ENCODE measurements at places on chromosomes 1 and 21.

DNA sequence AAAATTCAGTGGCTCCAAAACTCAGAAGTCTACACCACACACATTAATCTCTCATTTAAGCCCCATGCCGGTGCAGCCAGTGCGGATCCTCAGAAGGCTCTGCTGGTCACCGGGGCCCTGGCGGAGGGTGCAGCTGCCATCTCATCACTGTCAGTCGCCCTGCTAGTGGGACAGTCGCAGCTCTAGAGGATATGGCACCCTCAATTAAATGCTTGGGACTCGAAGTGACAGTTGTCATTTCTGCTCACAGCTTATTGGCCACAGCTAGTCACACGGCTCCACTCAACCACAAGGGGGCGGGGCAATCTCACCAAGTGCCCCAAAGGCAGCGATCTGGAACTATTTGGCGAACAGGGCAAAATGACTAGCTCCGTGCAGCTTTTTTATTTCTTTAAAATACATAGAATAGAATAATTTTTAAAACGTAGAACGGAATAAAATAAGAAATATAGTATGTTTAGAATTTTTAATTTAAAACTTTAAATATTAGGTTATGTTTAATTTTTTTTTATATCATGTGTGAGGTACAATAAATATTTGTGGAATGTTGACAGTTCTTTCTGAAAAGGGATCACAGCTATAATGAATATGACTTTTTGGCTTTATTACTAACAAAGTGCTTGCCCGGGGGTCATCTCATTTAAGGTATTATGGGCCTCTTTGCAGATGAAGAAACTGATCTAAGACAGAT, 8.0 kb upstream of the MAN1C1 start:
- DNase-seq = peak; percentile 37

- DNase-seq = no peak
Measured at GRCh38 chr21:40151611-40152010, 284.4 kb downstream of the PCP4 start.

- no peak for DNase-seq
Measured at GRCh38 chr1:66336641-66336990, 197.3 kb upstream of the SGIP1 start.

DNA sequence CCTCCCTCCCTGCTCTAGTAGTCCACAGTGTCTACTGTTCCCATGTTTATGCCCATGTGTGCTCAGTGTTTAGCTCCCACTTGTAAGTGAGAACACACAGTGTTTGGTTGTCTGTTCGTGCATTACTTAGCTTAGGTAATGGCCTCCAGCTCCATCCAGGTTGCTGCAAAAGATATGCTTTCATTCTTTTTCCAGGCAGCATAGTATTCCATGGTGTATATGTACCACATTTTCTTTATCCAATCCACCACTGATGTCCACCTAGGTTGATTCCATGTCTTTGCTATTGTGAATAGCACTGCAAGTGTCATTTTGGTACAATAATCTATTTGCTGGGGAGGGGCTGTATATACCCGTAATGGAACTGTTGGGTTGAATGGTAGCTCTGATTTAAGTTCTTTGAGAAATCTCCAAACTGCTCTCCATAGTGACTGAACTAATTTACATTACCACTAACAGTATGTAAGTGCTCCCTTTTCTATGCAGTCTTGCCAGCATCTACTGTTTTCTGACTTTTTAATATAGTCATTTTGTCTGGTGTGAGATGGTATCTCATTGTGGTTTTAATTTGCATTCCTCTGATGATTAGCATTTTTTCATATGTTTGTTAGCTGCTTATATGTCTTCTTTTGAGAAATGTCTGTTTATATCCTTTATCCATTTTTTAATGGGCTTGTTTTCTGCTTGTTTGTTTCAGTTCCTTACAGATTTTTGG, 191.9 kb upstream of the DMRTA2 start:
- no peak for DNase-seq

DNA sequence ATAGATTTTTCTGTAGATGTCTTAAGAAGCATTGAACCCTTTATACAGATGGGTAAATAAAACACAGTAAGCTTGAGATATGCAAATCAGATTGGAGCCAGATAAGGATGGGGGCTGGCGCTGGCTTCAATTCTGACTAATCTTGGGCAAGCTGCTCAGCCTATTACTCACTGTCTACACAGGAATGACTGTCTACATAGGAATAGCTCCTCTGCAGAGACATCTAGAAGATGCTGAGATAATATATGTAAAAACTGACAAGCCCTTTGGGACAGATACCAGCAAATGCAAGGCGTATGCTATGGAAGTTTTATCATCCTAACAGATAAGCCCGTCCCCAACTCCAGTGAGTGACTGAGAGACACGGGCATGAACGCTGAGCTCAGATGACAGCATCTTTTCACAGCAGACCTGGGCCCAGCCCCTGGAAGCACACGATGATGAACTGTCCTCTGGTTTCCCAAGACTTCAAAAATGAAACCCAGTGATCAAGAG, 1.7 kb downstream of the CLDN14 start:
- no peak for DNase-seq

- no peak for DNase-seq
Measured at GRCh38 chr1:159214149-159214760, 9.6 kb downstream of the ACKR1 start.

GRCh38 chr1:84264961-84265360, 36.5 kb upstream of the SAMD13 start:
- no peak for DNase-seq

GRCh38 chr1:9079988-9080704, 10.7 kb upstream of the SLC2A5 start:
- DNase-seq = no peak

All from nucleus accumbens (tissue), 56 donors.